Activated naive CD4-positive, alpha-beta T cell treated with anti-CD3 and anti-CD28 coated beads, Interleukin-2, amount 10 ng/mL, durations not matched to agents 7 days and 5 days (primary cell): ENCODE measurements at places on chromosomes 13 and 19.

DNA sequence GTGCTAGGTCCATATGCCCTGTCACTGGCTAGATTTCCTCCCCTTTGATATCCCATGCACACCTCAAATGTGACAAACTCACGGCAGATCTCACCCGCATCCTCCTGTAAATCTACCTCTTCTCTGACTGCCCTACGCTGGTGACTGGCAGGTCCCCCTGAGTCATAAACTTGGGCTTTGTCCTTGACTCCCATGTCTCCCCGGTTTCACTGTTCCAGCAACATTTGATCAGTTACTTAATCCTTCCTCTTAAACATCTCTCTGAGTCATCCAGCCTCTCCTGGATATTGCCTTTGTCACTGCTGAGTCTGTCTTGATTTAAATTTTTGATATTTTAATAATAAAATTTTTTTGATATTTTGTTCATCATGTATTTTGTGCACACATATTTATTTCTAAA is 26.5 kb downstream of the FAM216B start:
- DNase-seq = no peak

DNA sequence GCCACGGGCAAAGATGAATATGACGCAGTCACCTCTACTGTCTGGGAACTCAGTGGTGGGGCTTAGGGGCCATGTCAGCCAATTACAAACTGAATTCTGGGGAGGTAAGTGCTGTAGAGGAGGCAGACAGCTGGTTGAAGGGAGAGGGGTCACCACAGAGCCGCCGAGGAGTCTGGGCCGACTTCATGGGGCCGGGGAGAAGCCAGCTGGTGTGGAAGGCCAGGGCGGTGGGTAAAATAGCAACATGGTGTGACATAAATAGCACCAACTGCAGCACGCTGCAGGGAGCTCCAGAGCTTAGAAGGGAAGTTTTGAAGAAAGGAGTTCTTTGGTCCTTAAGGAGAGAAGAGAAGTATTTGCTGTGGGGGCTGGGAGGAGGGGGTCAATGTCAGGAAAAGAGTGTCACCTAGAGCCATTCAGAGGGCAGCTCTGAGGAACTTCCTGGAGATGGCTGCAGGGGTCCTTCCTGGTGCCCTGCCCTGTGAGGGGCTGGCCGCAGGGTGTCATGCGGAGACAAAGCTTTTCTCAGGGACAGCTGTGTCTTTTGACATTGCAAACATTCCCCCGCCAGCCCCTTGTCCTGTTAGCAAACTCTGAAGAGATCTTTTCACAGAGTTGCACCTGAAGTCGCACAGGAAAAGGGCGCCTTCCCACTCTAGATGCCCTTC is 6.4 kb downstream of the METTL21C start:
- no peak for DNase-seq

GRCh38 chr13:109130093-109130835 is 500.9 kb downstream of the MYO16 start:
- no peak for DNase-seq

GRCh38 chr19:33665776-33666595 is 44.2 kb downstream of the CHST8 start:
- DNase-seq = no peak

DNA sequence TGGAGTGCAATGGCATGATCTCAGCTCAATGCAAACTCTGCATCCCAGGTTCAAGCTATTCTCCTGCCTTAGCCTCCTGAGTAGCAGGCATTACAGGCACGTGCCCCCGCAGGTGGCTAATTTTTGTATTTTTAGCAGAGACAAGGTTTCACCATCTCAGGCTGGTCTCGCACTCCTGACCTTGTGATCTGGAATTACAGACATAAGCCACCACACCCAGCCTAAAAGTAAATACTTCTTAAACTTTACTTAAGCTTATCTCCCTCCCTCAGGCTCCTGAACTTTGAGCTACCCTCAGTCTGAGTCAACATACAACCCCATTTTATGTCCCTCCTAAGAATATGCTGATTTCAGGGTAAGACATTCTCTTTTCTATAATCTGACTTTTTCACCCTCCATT is 66.1 kb downstream of the ZNF486 start:
- no peak for DNase-seq

DNA sequence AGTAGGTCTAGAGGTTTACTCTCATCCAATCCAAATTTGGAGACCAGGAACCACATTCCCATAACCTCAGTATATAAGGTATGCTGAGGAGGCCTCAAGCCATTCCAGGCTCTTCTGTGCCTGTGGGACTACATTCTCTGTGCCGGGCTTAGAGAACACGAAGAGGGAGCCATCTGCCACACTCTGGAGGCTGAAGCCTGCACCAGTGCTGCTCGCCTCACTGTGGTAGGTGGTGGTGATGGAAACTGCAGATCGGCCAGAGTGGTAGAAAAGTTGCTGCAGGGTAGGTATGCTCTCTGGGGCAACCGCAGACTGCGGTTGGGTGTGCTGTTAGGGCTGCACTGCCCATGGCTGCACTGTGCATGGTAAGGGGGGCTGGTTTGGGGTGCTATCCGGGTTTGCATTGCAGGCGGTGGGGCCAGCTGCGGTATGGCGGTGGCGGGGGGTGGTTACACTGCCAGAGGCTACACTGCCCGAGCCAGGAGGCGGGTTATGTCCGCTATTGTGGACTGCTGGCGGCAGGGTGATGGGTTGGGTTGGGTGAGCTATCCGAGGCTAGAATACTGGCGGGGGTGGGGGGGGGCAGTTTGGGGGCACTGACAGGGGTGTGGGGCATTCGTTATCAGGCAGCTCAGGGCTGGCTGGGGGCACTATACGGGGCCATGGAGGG is 145.0 kb downstream of the TNFRSF19 start:
- no peak for DNase-seq

- no peak for DNase-seq
These were observed 1713.1 kb upstream of the PCDH20 start for GRCh38 chr13:63128716-63129115.

DNA sequence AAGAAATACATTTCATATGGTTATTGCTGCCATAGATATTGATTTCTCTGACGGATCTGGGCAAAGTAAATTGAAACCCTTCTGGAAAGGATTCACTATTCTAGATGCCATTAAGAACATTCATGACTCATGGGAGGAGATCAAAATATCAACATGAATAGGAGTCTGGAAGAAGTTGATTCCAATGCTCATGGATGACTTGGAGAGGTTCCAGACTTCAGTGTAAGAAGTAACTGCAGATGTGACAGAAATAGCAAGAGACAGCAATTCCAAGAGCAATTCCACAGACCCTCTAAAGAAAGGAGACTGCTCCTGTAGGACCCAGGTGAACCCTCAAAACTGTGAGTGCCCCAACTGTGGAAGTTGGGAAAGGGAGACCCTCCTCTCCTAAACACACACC is 30.9 kb upstream of the KCTD12 start:
- DNase-seq = no peak

GRCh38 chr19:48085904-48086864 is 24.4 kb downstream of the PLA2G4C start:
- DNase-seq = no peak

DNA sequence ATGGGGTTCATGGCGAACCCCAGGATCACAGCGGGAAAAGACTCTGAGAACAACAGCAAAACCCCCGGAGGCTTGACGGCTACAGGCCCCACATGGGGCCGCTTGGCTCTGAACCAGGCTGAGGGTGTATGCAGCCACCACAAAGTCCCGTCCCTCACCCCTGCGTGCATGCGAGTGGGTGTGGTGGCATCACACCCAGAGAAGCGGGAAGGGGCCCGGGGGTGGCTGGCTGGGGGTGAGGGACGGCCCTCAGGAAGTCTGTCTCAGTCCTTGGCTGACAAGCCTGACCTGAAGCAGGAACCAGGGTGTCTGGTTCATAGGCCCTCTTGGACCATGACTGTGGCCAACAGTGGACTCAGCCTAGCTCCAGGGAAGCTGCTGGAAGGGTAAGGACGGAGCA is 34.2 kb downstream of the CEBPG start:
- no peak for DNase-seq

- DNase-seq = no peak
These were observed 96.2 kb downstream of the COL4A2 start for GRCh38 chr13:110403315-110403714.

- no peak for DNase-seq
These were observed 672.5 kb upstream of the PCDH20 start for GRCh38 chr13:62088165-62088564.

- no peak for DNase-seq
These were observed 314.4 kb upstream of the NBEA start for GRCh38 chr13:34627509-34628208.

DNA sequence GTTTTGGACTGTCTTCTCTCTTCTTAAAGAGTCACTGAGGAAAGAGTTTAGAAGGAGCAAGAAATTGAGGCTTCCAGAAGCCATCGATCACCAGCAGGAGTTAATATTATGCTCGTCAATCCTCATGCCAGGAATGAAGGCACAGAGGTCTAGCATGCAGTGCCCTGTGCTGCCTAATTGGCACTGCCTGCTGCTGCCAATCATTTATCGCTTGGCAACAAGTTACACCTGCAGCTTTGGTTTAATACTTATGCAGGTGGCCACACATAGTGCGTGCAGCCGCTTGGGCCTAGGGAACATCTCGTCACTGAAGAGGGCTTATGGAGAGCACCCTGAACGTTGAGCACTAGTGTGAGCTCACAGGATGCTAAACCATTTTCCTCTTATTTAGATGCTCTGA is 2.7 kb upstream of the SOX1 start:
- DNase-seq = no peak

DNA sequence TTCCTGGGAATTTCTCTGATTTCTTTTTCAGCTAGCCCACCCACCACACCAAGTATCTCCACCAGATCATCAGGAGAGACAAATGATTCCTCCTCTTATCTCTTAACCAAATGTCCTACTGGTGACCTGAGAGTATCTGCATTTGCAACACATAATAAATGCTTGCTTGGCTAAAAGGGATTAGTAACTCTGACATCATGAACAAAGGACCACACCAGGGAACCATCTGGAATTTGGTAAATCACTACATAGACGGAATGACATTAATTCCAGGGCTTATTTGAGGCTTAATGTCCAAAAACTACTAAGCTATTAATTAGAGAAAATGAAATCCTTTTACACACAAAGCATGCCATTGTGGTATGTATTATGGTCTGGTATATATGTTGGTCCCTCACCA is 139.0 kb downstream of the RAP2A start:
- DNase-seq = no peak

DNA sequence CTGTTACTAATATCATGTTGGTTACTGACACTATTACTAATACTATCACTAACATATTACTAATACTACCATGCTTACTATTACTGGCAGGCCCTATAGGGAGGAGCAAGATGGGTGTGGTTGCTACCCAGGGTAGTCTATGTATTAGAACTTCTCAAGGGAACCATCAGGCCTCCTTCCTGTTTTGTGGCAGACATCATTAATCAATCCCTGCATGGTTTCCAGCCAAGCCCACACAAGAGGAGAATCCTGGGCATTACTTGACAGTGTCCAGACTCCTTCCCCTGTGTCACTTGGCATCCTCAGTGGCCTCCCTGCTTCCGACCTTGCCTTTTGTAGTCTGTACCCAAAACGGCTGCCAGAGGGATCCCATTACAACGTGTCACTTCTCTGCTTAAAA is 8.9 kb downstream of the HAS1 start:
- DNase-seq = no peak

- DNase-seq = no peak
These were observed 76.2 kb upstream of the IRS2 start for GRCh38 chr13:109862627-109863026.
